NCI-H1436 treated with DMSO at 0.1 percent for 48 hours (cell line): ENCODE measurements at places on chromosomes 7 and 10.

GRCh38 chr7:44470135-44470479, 20.4 kb downstream of the NUDCD3 start:
- DNase-seq, result no peak

GRCh38 chr7:71521506-71521905, 389.6 kb downstream of the GALNT17 start:
- no peak for DNase-seq

DNA sequence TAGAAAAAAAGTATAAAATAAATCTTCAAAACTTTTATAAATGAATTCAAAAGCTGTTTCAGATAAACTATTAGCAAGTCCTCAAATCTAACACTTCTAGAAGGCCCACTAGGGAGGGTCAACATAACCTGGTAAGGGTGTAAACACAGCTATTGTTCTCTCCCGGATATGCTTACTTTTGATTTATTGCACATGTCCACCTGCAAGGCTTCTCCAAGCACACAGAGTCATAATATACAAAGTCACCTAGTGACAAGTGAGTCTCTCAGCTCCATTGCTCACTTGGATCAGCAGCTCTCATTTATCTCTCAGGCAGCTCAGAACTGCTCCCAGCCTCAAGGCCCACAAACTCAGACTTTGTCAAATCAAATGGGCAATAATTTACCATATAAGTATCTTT, 44.0 kb upstream of the COL1A2 start:
- DNase-seq, result no peak

- no peak for DNase-seq
Observed at GRCh38 chr7:140541513-140542227, 62.4 kb upstream of the MKRN1 start.

- no peak for DNase-seq
Observed at GRCh38 chr10:99977916-99978315, 31.8 kb downstream of the DNMBP start.

- no peak for DNase-seq
Observed at GRCh38 chr7:151025924-151026671, 1.8 kb upstream of the ATG9B start.

DNA sequence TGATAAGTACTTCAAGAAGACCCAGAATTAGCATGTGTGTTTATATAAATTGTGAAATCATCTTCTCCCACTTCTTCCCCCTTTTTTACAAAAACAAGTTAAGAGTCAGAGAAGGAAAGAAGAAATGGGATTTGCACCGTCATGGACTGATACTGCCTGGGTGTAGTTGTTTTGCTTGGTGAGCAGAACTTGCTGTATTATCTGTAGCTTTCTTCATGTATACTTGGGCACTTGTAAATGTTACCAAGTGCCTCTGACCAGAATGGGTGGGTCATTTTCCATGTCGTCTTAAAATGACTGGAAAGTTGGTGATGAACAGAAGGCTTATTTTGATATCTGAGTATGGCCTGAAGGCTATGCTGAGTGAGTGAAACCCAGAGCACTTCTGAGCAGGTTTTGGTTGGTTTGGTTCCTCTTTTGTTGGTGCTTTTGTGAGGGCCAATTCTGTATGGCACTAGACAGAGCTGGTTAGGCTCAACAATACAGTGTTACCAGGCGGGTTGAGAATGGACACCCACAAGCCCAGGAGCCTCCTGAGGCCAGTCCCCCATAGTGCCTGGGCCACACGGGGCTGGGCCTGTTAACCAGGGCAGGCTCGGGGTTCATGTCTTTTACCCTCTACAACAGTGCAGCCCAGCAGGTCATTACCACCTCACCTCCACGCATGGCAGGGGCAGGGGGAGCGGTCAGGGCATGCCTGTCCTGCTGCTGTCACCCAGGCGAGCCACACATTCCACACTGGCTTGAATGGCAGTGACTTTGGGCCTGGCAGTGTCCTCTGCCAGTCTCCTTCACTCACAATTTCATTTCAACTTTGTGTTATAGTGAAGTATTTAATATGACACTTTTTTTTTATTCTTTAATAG, 115.1 kb downstream of the CCNY start:
- DNase-seq, result no peak
